Activated CD8-positive, alpha-beta T cell treated with anti-CD3 and anti-CD28 coated beads for 36 hours (primary cell): ENCODE measurements at places on chromosomes 11 and 22. TPM values are rescaled to one million over a fixed set of nuclear protein-coding genes. Genes with fewer than 3 reads are reported as not detected.

Gene PRRG4
- total RNA-seq, result 0.27 TPM

Gene IFITM1
- 304 TPM for total RNA-seq

GRCh38 chr11:131824771-131825170, 454.4 kb downstream of the NTM start:
- H3K27me3 ChIP-seq, result no peaks in the 10 kb centered on the region
- H3K27ac ChIP-seq, result no peak overlapping the region
- DNase-seq, result no peak
- H3K36me3 ChIP-seq, result no peaks in the 10 kb centered on the region

DNA sequence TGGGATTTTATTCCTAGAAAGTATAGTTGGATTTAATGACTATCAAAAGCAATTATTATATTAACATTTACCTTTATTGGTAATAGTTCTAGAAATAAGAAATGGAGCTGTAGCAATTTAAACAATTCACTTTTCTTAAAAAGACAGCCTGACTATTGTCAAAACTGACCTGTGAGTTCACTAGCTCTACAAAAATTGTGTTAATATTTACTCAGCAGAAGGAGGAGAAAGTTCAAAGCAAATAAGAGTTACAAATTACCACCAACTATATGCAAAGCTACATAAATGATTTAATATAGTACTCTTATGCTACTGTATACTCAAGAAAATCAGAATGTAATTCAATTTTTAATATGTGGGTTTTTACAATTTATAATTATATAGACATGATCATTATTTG, 310.0 kb downstream of the DCDC1 start:
- no peaks in the 10 kb centered on the region for H3K27me3 ChIP-seq
- no peaks in the 10 kb centered on the region for H3K4me1 ChIP-seq
- H3K36me3 ChIP-seq, result no peaks in the 10 kb centered on the region
- no peak for DNase-seq
- H3K27ac ChIP-seq, result no peak overlapping the region

DNA sequence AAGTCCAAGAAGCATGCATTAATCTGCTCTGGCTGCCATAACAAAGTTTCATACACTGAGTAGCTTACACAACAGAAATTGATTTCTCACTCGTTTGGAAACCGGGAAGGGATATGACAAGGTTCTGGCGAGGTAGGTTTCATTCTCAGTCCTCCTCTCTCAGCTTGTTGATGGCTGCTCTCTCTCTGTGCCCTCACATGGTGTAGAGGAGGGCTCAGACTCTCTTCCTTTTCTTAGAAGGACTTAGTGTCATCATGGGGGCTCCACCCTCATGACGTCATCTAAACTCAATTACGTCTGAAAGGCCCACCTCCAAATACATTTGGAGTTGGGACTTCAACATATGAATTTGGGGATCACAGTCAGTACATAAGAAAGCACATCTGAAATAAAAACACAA, 18.6 kb downstream of the GLYATL1 start:
- no peak overlapping the region for H3K27ac ChIP-seq
- peaks cover 3% of the 10 kb centered on the region for H3K4me1 ChIP-seq
- H3K4me3 ChIP-seq, result no peak overlapping the region
- H3K36me3 ChIP-seq, result no peaks in the 10 kb centered on the region
- peaks cover 8% of the 10 kb centered on the region for H3K27me3 ChIP-seq

GRCh38 chr11:2511421-2512369, 66.9 kb downstream of the KCNQ1 start:
- H3K4me1 ChIP-seq, result peaks cover 3% of the 10 kb centered on the region
- H3K4me3 ChIP-seq, result no peak overlapping the region
- no peaks in the 10 kb centered on the region for H3K36me3 ChIP-seq
- H3K27ac ChIP-seq, result no peak overlapping the region

GRCh38 chr22:23763579-23763945, 772 bp downstream of the C22orf15 start:
- peak overlapping the region; percentile 82 for H3K27ac ChIP-seq
- peaks cover 35% of the 10 kb centered on the region for H3K4me1 ChIP-seq
- H3K4me3 ChIP-seq, result peak overlapping the region; percentile 68

- DNase-seq, result no peak
- H3K4me1 ChIP-seq, result peaks cover 26% of the 10 kb centered on the region
- H3K27ac ChIP-seq, result no peak overlapping the region
- H3K27me3 ChIP-seq, result no peaks in the 10 kb centered on the region
- no peak overlapping the region for H3K4me3 ChIP-seq
- H3K36me3 ChIP-seq, result peaks cover 14% of the 10 kb centered on the region
These were observed 3.0 kb downstream of the SAC3D1 start for GRCh38 chr11:65043881-65044501.
